ENCODE measurements at places on chromosomes 3 and 15.

- DNase-seq: no peak
Observed at GRCh38 chr15:63908991-63909390, 75.2 kb upstream of the HERC1 start.

DNA sequence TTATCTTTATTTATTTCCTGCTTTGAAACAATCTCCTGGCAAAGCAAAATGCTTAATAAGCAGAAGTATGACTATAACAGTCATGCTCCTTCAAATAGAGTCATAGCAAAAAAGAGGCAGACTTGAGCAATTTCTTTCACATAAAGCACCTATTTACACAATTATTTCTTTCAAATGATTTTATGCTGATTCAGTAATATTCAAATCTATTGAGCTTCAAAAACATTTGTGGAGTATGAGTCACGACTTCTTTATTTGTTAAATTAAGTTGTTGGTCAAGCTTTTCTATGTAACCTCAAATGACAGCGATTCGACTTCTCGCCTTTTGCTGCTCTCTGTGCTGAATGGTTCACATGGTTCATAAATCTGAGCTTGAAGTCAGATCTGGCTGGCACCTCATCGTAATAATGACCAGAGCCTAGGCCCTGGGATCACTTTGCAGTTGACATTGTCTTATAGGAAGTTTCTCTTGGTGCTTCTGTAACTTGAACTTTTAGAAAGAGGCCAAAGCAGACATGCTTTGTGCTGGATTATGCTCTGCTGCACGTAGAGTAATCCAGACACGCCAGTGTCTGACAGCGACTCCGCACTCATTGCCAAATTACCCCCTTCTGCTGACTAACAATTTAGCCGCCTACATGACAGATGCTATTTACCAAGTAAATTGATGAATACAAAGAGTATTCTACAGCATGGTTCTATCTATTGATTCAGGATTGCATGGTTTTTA, 139.0 kb downstream of the MCTP2 start:
- no peak for DNase-seq

DNA sequence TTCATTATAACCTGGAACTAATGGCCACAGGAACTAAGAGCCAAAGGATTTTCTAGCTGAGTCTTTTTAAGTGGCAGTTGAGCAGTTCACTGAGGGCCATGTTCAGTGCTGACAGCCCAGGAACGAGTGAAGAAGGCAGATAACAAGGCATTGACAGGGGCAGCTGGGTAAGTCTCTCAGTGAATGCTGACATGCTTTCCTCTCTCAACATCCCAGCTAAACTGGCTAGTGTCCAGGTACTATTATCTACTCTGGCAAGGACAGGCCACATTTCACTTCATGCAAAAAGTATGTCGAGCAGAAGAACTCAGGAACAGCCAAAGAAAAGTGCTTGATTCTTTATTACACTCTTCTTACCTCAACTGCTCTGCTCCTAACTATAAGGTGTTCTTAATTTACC, 515.9 kb downstream of the NLGN1 start:
- DNase-seq: peak; percentile 72

- DNase-seq: no peak
Observed at GRCh38 chr3:42214565-42215283, 51.3 kb downstream of the CCK start.

GRCh38 chr3:42961633-42962032, 17.5 kb upstream of the GASK1A start:
- peak; percentile 69 for DNase-seq

All from OCI-M1 (cell line).